Activated CD4-positive, alpha-beta T cell treated with anti-CD3 and anti-CD28 coated beads for 4 hours (primary cell): ENCODE measurements at places on chromosomes 4 and X.

DNA sequence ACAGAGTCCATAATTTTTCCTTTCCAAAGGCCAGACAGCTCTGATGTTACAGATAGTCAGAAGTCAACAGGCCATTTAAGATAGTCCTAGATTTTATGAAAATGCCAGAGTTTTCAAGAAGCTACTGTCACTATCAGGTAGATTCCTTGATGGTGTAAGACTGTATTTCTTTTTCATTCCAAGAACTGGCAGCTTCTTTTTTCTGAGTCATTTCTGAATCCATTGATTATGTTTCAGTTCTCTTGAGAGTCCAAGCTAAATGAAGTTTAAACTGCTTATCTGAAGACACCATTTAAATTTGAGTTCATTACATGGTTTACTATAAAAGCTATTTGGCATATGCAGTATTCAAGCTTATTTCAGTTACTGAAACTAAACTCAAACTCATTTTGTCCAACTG lies 44.6 kb downstream of the RASSF6 start:
- DNase-seq, result no peak

GRCh38 chr4:74085669-74086068 lies 13.3 kb downstream of the CXCL2 start:
- no peak for DNase-seq

DNA sequence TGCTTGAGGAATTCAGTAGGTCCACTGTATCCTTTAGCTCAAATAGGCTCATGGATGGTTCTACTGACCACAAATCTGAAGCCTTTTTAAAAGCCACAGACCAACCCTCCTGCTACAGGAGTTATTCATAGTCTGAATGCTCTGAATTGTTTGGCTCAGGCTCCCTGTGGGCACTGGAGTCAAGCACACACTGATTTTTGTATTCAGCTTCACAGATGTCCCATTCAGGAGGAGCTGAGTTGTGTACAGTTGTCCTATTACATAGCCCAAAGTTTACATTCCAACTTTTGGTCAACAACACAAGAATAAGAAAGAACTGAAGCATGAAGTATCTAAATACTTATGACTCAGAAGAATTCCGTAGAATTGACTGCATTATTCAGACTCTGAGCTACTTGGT lies 243.9 kb downstream of the UNC5C start:
- DNase-seq, result no peak

DNA sequence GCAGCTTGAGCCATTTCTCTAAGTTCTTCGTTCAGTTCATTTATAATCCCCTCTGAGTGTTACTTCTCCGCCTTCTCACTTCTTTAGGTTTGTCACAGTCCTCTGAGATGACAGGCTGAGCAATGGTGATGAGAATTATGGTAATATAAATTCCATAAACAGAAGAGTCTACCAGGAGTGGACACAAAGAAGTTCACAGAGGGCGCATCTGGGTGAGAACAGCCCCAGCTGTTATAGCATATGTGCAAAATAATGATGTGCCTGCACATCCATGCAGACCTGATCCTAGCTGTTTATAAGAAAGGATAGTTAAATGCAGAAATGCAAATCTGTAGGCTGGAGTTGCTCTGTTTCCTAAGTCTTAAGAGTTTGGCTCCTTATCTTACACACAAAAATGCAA lies 377.5 kb downstream of the KCNIP4 start:
- no peak for DNase-seq

- no peak for DNase-seq
Observed at GRCh38 chrX:130848763-130849162, 54.2 kb downstream of the ENOX2 start.
